ENCODE measurements at places on chromosomes 12 and 14.

GRCh38 chr12:23909551-23909950 lies 39.9 kb downstream of the SOX5 start:
- DNase-seq, result no peak

DNA sequence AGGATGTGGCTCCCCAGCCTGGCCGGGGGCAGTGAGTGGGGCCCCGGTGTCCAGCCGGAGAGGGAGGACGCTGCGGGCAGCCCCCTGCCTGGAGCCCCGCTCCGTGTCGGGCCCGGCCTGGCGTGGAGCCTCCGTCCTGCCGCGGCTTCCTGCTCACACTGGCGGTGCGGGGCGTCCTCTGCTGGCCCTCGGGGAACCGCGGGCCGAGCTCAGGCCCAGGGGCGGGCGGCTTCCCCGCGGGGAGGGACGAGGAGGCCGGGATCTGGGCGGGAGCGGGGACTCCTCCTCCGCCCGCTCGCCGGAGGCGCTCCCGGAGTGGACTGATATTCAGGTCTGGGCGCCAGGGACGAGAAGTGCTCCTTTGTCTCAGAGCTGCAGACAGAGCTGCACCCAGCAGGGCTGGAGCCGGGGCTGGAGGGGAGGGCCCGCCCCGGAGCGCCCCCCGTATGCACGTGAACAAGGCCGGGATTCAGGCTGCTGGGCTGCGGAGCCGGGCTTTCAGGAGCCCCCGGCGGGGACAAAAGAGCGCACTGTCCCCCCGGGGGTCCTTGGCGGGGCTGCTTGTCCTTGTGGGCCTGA lies 2.2 kb downstream of the MMP17 start:
- no peak for DNase-seq

- no peak for DNase-seq
These were observed 389.7 kb downstream of the AACS start for GRCh38 chr12:125454786-125455480.

GRCh38 chr12:124442772-124443445 lies 124.5 kb downstream of the NCOR2 start:
- DNase-seq, result no peak

GRCh38 chr14:100608586-100609330 lies 21.5 kb upstream of the BEGAIN start:
- no peak for DNase-seq

GRCh38 chr12:8612629-8613028 lies at the start of gene AICDA:
TSS of gene AICDA (minus strand) at chr12:8612859. CDS start at chr12:8612767, 92 bp downstream.
- no peak for DNase-seq

GRCh38 chr12:70194076-70194475 lies 49.2 kb upstream of the CNOT2 start:
- DNase-seq, result no peak

- no peak for DNase-seq
These were observed 7.4 kb upstream of the B4GALNT1 start for GRCh38 chr12:57640175-57641042.

GRCh38 chr12:81039231-81039630 lies 38.6 kb upstream of the ACSS3 start:
- no peak for DNase-seq

DNA sequence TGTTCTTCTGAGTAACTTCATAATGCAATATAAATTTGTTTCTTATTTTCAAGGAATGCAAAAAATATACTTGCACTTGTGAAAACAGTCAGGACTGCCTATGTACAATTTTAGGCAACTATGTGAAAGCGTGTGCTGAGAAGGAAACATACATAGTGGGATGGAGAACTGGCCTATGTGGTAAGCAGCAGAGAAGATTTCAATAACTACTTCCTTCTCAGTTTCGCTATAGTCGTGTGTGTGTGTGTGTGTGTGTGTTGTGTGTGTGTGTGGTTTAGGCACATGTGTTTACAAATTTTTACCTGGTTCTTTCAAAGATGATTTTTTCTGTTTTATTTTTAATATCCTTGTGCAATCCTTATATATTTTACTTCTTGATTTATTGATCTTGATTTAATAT lies 211.8 kb downstream of the LRRK2 start:
- DNase-seq, result no peak

- DNase-seq, result no peak
These were observed 55.8 kb upstream of the LIMA1 start for GRCh38 chr12:50338920-50339645.

GRCh38 chr14:79516009-79516408 lies 695.3 kb downstream of the DIO2 start:
- DNase-seq, result no peak

DNA sequence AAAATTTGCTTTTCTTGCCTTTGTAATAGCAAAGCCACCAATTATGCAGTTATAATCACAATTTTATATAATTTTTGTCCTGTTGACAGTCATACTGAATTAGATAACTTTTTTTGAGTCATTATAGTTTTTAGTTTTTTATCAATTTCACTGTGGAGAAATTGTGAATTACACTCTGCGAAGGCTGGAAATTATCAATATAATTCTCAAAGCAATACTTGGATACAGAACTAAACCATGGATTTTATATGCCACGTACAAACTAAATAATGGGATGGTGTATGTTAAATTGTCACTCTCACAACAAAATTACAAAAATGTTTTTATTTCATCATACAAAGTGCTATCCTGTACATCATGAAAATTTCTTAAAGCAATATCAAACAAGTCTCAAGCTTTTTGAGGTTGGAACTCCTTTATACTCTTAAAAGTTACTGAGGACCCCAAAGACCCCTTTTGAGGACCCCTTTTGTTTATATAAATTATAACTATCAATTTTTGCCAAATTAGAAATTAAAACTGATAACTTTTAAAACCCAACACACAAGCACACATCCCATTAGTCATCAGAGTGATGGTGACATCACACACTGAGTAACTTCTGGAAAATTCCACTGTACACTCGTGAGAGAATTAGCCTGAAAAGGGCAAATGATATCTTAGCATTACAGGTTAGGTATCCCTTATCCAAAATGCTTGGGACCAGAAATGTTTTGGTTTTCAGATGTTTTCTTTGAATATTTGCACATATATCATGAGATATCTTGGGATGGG lies 19.8 kb upstream of the AQP2 start:
- DNase-seq, result no peak

GRCh38 chr14:31582286-31582691 lies 21.1 kb downstream of the NUBPL start:
- no peak for DNase-seq

- DNase-seq, result peak; percentile 69
These were observed at the start of gene GPR132 for GRCh38 chr14:105065280-105066228. TSS of gene GPR132 (minus strand) at chr14:105065430. CDS start at chr14:105055420, 10,010 bp downstream.

DNA sequence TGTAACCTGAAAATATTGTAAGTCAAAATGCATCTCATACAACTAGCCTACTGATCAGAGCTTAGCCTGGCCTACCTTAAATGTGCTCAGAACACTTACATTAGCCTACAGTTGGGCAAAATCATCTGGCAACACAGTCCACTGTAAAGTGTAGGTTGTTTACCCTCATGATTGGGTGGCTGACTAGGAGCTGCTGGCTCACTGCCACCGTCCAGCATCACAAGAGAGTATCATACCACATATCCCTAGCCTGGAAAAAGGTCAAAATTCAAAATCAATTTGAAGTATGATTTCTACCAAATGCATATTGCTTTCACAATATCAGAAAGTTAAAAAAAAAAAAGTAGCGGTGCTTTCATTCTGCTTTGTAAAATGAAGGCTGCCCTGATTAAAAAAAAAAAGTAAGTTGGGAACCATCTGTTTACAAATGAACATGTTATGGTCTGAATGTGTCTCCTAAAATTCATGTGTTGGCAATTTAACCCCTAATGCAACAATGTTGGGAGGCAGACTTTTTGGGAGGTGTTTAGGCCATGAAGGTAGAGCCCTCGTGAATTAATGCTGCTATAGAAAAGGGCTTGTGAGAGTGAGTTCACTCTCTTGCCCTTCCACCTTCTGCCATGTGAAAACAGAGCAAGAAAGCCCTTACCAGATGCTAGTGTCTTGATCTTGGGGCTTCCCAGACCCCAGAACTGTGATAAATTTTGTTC lies 211.8 kb downstream of the PPM1H start:
- no peak for DNase-seq

DNA sequence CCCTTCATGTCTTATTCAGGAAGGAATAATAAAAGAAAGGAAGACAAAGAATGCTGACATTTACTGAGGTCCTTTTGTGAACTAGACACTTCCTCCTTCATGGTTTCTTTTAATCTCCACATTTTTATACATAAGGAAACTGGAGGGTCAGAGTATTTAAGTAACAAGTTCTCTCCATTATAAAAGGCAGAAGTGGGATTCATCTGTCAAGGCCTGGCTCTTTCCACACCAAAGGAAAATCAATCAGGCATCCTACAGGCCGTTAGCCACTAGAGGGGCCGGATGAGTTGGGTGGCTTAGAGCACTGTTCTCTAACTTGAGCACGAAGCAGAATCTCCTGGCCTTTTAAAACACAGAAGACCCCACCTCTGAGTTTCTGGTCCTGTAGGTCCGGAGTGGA lies 36.8 kb upstream of the NINJ2 start:
- DNase-seq, result no peak

DNA sequence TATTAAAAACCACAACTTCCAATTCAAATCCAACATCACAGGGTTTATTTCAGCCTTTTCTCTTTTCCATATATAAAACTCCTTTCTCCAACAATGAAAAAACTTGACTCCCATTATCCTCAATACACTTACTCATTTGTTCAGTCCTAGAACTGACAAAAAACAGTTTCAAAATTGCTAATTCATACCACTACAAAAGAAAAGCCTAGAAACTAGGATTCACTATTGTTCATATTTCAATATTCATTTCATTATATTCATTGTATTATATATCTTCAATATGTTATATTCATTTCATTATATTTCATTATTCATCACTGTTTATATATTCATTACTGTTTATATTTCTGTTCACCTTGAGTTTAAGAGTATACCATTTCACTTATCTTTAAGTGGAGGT lies 85.8 kb downstream of the NUMB start:
- no peak for DNase-seq

DNA sequence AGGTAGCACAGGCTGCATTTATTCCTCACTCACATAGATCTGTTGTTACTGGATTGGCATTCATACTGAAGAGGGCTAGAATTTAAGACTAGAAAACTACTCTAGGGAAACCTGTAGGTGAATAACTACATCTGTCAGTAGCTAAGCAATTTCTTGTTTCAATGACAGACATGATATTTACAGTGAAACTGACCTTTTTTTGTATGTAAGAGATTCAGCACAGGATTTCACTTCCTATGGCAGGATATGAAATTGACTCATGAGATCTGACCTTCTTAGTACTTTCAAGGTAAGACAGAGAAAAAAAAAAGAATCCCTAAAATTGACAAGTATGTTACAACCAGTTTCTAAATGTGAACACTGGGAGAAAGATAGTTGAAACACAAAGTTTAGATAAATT lies 189.8 kb upstream of the SLC16A7 start:
- DNase-seq, result no peak

DNA sequence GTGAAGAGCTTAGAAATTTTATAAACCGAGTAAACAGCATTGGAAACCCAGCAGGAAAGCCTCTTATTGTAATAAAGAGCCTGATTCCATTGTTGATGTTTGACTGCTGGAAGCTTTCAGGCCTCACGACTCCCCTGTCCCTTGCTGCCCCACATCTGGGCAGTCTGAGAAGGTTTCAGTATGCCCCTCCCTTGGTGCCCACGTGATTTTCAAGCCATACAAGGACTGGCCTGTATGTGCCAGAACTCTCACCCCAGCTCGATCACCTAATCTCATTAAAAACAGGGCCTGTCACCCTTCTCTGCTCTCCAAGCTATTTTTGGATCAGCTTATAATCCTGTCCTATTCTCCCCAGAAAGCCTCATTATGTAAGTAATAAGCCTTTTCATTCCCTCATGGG lies 7.5 kb upstream of the PYROXD1 start:
- no peak for DNase-seq

DNA sequence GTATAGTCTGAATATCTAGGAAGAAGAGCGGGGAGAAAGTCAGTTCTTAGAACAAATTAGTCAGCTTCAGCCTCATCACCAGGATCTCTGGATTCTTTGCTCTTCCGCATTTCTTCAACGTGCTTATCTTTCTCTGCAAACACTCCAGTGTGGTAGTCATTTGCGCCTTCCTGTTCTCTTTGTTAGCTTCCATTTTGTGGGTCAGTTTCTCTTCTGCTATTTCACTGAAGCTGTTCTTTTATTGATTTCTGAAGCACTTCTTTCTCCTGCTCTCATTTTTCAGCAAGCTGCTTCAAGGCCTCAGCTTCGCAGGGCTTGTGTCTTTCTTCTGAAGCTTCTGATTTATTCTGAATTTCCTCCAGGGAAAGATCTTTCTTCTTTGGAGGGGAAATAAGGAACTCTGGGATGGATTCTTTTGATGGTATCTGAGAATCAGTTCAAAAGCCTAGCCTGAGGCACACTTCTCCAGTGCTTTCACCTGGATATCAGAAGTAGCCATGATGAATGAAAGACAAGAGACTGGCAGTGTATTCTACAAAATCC lies 13.5 kb downstream of the AMN1 start:
- DNase-seq, result no peak

DNA sequence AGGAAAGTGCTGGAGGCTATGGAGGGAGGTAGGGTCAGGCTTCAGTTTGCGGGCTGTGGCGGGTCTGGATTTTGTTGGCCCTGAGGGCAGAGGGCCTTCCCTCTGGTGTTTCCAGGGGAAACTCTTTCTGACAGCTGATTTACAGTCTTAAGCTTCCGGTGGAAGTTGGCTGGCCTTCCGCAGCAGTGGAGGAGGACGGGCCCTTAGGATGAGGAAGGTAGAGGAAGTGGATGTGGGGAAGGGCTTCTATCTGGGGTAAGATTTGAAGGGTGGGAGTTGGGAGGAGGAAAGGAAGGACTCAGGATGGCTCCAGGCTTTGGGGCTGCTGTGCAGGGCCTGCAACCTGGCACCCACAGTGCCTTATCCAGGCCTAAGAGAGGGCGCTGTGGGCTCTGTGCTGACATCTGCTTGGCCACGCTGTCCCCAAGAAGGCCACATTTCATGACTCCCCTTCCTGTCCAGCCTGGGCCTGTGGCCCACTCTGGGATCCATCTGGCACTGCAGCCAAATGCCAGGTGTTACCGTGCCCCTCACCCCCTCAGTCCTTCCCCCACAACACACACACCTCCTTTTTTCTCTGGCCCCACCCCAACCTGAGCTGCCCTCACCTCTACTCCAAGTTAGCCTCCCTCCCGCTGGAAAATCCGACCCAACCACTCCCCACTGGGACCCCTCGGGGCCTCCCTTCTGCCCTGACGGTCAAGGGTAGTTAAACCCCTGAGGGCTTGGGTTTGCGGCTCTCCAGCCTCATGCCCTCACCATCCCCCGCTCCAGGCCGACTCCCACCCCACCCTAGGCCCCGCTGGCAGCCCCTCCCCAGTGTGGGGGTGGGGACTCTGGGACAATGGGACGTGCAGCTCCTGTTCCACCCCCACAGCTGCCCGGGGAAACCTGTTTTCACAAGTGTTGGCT lies 7.7 kb upstream of the PPP1R13B start:
- no peak for DNase-seq

- no peak for DNase-seq
These were observed 36.5 kb downstream of the TDP1 start for GRCh38 chr14:89992273-89992672.

- no peak for DNase-seq
These were observed 37.3 kb downstream of the PTPN11 start for GRCh38 chr12:112456029-112456428.

All from stimulated activated CD4-positive, alpha-beta T cell treated with anti-CD3 and anti-CD28 coated beads, Interleukin-12 subunit alpha, Interleukin-12 subunit beta, amount 100 ng/mL, for 4 hours (primary cell).